Adipocyte (in vitro differentiated cells): ENCODE measurements at places on chromosomes 5 and 9.

GRCh38 chr5:68435611-68436010, 220.1 kb downstream of the PIK3R1 start:
- DNase-seq: no peak

GRCh38 chr9:120868339-120868675, 8.7 kb downstream of the PHF19 start:
- DNase-seq: peak; percentile 77

- DNase-seq: peak; percentile 52
Measured at GRCh38 chr9:110933350-110934001, 104.8 kb downstream of the LPAR1 start.

- no peak for DNase-seq
Measured at GRCh38 chr9:79970146-79970425, 398.3 kb downstream of the TLE4 start.

- DNase-seq: no peak
Measured at GRCh38 chr5:109805883-109806282, 116.2 kb downstream of the MAN2A1 start.

DNA sequence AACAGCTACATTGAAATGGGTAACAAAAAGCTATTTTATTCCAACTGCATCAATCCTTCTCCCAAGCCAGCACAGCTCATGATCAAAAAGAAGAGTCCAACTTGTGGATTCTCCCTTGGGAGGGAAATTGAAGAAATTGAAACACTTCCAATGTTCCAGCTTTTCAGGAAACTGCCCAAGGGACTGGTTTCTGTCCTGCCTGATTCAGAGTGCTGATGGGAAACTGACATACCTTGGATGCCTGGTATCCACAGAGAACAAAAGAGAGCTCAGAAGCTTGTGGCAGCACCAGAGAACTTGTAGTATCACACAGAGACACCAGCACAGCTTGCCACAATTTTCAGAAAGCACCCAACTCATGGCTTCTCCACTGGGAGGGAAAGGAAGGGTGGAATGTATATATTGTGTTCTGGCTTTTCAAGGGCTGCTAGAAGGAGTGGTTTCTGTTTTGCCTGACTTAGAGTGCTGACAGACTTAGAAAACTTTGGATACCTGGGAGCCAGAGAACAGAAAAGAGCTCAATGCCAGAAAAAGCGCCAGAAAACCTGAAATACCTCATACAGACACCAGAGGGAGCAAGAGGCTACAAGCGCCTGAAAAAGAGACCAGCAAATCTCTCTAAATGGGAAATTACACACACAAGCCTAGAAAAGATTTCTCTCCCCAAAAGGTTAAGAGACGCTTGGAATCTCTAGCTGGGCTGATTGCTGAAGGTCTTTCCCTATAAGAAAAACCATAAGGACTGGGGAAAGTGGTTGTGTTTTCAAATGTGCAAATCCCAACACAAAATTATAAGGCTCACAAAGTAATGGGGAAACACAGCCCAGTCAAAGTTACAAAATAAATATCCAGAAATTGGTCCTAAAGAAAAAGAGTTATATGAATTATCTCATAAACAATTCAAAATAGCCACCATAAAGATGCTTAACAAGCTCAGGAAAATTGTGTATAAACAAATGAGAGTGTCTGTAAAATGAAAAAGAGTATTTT, 178.8 kb downstream of the SPOCK1 start:
- peak; percentile 85 for DNase-seq

- DNase-seq: peak; percentile 27
Measured at GRCh38 chr5:118628660-118629354, 359.5 kb downstream of the DTWD2 start.

DNA sequence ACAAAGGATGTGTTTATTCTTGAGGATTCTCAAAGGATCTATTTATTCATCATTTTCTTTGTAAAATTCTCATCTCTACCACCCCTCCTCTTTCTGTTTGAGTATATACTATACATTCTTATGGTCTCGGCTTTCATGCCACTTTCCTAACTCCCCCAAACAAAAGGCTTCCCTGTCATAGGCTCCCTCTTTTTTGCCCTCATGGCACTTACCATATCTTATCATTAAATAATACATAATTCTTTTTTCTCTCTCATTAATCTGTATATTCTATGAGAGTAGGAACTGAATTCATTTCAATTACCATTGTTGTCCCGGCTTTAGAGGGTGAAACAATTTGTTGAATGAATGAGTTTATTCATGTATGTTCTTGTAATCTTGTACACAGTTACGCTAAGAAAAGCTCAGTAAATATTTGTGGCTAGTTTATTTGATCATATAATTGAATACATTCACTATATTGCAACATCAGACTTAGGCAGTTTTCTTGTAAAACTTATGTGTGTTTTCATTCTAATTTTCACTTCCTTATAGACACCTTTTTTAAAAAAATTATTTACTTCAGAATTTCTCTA, 254.6 kb downstream of the EDIL3 start:
- peak; percentile 70 for DNase-seq

DNA sequence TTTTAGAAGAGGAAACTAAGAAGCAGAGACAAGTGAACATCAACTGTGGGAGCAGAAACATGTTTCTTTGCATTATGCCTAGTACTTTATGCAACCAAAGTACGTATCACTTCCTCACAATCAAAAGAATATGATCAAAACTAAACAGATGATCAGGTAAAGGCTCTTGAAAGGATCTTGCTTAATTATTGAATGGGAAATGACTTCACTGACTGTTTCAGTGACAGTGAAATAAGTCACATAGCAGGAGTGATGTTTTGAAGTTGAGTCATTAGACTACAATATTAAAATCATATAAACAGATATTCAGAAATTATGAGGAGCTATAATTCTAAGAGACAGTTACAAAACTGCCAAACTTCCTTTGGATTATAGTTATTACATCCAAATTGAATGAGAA, 527.3 kb downstream of the MTRR start:
- no peak for DNase-seq

GRCh38 chr9:7313389-7313788, 486.2 kb downstream of the DMAC1 start:
- DNase-seq: no peak

DNA sequence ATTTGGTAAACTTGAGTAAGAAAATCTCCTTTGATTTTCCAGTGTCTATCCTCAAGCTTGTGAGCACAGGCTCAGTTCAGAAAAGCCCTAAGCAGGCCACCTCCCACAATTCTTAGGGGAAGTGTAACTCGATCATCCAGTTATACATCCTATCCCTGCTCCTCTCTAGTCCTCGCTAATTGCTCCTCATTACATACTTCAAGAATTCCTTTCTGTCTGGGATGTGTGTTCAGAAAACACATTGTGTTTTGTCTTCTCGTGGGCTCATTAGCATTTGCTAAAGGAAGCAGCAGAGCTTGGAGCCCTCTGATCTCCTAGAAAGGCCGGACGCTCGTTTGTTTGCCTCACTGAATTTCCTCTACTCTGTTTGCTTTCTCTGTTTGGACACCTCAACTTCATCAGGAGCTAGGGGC, 268.2 kb upstream of the RFX3 start:
- peak; percentile 62 for DNase-seq

DNA sequence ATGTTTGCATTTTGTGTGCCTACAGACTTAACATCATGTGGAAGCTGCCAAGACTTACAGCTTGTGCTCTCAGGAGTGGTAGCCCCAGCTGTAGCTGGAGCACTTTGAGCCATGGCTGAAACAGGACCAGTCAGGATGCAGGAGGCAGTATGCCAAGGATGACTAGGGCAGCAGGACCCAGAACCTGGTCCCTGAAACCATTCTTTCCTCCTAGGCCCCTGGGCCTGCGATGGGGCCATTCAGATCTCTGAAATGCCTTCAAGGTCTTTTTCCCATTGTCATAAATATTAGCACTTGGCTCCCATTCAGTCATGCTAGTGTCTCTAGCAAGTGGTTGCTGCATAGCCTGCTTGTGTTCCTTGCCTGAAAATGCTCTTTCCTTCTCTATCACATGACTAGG, 29.6 kb upstream of the VLDLR start:
- DNase-seq: no peak

GRCh38 chr5:140364472-140364765, 4.4 kb downstream of the SLC4A9 start:
- DNase-seq: no peak

GRCh38 chr9:135502873-135503321, 2.4 kb downstream of the MRPS2 start:
- no peak for DNase-seq

DNA sequence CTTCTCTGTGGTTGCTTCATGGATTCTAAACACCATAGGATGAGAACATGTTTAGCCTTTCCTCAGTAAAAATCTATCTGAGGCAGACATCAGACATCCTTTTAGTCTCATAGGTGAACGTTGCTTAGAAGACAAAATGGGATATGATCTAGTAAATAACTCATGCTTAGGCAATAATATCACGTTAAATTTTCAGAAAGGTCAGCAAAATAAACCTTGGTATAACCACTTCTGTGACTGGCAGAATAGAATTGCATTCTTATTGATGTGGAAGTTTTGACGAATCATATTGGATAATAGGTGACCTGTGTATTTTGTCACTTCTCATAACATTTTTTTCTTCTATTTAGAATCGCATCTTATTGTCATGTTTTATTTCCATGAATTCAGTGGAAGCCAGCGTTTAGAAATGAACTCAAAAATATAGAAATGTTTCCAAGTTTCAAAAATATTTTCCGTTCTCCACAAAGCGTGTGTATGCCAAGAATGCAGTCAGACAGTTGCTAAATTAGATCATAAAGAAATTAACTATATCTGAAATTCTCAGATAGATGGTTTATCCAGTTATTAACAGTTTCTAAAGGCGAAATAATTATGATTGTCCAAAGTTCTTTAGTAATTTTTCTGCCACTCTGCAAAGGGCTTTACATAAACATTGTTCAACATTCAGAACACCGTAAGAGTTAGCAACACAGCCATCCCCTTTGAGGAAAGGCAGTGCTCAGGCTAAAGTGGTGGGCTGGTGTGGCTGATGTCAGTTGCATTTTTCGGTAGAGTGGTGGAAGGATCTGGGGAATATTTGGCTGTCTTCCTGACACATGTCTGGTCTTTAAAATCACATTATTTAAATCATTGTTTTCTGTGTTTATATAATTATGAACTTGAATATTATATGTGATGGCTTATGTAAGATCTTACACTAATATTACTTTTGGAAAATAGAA, 827.2 kb downstream of the MTRR start:
- DNase-seq: no peak

GRCh38 chr9:71710856-71711255, 57.5 kb downstream of the CEMIP2 start:
- no peak for DNase-seq

GRCh38 chr9:81673310-81673709, 16.0 kb downstream of the TLE1 start:
- no peak for DNase-seq

- no peak for DNase-seq
Measured at GRCh38 chr9:113652355-113653152, 189.0 kb downstream of the RGS3 start.

DNA sequence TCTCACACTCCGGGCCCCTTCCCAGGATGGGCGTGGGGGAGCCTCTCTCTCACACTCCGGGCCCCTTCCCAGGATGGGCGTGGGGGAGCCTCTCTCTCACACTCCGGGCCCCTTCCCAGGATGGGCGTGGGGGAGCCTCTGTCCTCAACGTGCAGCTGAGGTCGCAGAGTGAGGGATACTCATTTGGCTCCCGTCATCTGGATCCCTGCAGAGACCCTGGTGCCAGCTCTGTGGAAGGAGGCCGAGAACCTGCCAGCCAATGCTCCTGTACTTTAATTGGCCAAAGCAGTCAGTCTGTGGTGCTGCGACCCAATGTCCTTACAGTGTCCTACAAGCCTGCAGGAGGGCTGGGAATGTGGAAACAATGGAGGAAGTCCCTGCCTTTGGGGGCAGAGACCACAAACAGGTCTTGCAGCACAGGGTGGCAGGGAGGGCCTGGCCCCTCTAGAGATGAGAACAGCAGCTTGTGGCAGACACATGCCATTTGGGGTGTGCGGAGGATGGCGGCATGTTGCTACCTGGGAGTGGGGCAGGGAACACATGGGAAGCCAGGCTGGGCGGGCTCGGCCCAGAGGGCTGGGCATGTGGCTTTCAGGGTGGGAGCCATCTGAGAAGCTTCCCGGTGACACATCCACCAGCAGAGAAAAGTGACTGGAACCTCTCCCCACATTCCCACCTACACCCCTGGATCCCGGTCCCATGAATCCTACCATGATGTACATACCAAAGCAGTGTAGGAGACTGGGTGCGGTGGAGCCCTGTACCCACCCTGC, 13.6 kb upstream of the MRNIP start:
- DNase-seq: no peak

- peak; percentile 29 for DNase-seq
Measured at GRCh38 chr5:66992547-66992946, 204.1 kb downstream of the CD180 start.

DNA sequence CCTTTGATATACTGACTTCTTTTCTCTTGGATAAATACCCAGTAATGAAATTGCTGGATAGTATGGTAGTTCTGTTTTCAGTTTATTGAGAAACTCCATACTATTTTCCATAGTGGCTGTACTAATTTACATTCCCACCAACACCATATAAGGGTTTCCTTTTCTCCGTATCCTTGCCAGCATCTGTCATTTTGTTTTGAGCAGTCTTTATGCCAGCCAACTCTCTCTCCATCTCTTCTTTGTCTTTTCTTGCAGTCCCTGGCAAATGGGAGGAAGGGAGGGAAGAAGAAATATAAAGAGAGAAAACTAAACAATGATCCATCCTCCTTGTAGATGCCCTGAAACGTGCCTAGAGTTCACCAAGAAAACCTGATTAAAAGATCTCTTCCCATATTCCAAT, 9.6 kb upstream of the VLDLR start:
- no peak for DNase-seq

DNA sequence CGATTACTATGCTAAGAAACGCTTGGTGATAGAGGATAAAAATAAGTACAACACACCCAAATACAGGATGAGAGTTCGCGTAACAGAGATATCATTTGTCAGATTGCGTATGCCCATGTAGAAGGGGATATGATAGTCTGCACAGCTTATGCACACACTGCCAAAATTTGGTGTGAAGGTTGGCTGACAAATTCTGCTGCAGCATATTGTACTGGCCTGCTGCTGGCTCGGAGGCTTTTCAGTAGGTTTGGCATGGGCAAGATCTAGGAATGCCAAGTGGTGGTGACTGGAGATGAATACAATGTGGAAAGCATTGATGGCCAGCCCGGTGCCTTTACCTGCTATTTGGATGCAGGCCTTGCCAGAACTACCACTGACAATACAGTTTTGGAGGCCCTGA, 208.4 kb downstream of the PDZD2 start:
- no peak for DNase-seq

- no peak for DNase-seq
Measured at GRCh38 chr9:126833710-126834345, 26.6 kb upstream of the ZBTB34 start.

DNA sequence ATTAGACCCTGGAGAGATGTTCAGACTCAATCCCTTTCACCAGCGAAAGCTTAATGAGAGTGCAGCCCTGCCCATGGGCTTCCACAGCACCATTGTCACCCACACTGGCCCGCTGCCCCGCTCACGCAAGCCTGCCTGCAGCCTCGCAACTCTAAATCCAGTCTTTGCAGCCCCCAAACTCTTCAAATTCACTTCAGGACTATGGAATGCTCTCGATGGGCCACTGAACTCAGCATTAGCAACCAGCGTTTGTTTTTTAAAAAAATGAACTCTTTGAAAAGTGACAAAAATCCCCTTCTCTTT, 17.1 kb downstream of the DCANP1 start:
- DNase-seq: no peak
